ENCODE measurements at places on chromosomes 1 and 21. TPM values are rescaled to one million over a fixed set of nuclear protein-coding genes. Genes with fewer than 3 reads are reported as not detected.

The CADM3 gene
- 0.46 TPM for polyA plus RNA-seq

The GSTM4 gene
- polyA plus RNA-seq, result 52.3 TPM

The CLDN17 gene
- not detected for polyA plus RNA-seq

The MAP10 gene
- polyA plus RNA-seq, result 0.60 TPM

The INTS7 gene
- 4.4 TPM for polyA plus RNA-seq

The HP1BP3 gene
- polyA plus RNA-seq, result 91.3 TPM

The ELF3 gene
- polyA plus RNA-seq, result 665 TPM

- peaks cover 30% of the 10 kb centered on the region for H3K4me1 ChIP-seq
- H3K36me3 ChIP-seq, result no peaks in the 10 kb centered on the region
- no peak overlapping the region for H3K4me3 ChIP-seq
- no peak for DNase-seq
- no peaks in the 10 kb centered on the region for H3K27me3 ChIP-seq
Measured at GRCh38 chr1:96521994-96522760, 199.4 kb upstream of the PTBP2 start.

- H3K36me3 ChIP-seq, result no peaks in the 10 kb centered on the region
- peak; percentile 92 for DNase-seq
- H3K27ac ChIP-seq, result peak overlapping the region; percentile 98
- H3K4me1 ChIP-seq, result no peaks in the 10 kb centered on the region
- peak overlapping the region; percentile 20 for H3K4me3 ChIP-seq
Measured at GRCh38 chr1:204080163-204080903, 7.4 kb downstream of the SOX13 start.

DNA sequence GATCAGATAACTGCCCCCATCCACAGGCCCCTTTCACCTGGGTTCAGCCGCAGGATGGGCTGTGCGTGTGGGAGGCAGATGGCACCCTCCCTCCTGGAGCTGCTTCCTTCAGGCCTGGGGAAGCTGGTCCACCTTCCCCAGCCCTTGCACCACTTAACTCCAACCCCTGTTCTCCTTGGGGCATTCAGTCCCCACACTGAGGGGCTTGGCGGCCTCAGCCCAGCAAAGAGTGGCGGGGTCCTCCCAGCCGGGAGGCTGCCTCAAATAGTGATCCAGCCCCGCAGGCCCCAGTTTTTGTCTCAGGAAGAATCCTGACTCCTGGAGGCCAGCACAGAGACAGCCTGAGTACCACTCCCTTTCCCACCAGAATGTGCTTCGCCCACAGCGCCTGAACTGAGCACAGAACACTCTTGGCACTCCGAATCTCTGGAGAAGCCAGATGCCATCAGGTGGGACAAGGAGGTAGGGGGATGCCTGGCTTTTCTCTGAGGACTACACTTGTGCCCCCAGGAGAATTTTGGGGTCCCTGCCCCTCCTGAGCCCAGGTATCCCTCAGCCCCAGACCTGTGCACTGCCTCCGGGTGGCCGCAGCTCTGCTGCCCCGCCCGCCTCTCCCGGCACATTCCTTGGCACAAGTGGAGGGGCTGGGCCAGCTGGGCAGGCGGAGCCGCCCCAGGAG, 936 bp downstream of the PAQR6 start:
- peaks cover 15% of the 10 kb centered on the region for H3K27me3 ChIP-seq
- H3K4me1 ChIP-seq, result peaks cover 24% of the 10 kb centered on the region
- no peak overlapping the region for H3K4me3 ChIP-seq
- peaks cover 29% of the 10 kb centered on the region for H3K36me3 ChIP-seq

GRCh38 chr1:227306689-227307088, 11.6 kb downstream of the CDC42BPA start:
- no peak overlapping the region for H3K27ac ChIP-seq
- no peaks in the 10 kb centered on the region for H3K36me3 ChIP-seq
- H3K27me3 ChIP-seq, result no peaks in the 10 kb centered on the region
- DNase-seq, result no peak
- H3K4me3 ChIP-seq, result no peak overlapping the region
- no peaks in the 10 kb centered on the region for H3K4me1 ChIP-seq

GRCh38 chr1:93471911-93472310, 24.0 kb downstream of the FNBP1L start:
- no peak for DNase-seq
- H3K36me3 ChIP-seq, result no peaks in the 10 kb centered on the region
- H3K4me1 ChIP-seq, result no peaks in the 10 kb centered on the region
- no peak overlapping the region for H3K4me3 ChIP-seq
- H3K27me3 ChIP-seq, result no peaks in the 10 kb centered on the region
- no peak overlapping the region for H3K27ac ChIP-seq

DNA sequence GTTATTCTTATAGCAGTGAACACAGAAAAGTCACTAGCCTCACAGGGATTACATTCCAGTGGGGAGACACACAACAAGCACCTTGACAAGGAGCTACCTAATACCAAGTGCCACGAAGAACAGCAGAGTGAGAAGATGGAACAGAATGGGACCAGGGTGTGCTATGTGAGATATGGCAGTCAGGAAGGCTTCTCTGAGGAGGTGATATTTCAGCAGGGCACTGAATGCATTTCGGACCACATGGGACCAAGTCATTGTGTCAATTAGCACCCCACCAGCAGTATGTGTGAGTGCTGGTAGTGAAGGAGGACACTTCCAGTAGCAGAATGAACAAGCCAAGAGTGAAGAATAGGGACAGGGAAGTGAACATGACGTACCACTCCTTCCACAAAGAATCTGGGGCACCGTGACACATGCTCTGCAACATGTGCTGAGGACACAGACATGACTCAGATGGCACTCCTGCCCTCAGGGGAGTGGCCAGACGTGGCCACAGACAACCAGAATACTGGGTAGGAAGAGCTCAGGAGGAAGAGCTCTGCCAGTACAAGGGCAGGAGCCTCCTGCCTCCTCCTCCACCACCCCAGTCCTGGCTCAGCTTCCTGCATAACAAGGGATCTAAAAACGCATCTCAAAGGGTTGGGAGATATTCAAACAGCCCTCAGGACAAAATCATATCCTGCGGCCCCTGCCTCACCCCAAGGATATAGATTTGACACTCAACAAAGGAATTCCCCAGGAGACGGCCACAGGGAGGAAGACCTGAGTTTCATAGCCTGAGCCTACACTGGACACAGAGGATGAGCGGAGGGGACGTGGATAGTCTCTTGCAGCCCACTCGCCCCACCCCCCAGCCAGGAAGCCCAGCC, 102.5 kb downstream of the TRABD2B start:
- H3K27me3 ChIP-seq, result no peaks in the 10 kb centered on the region
- no peaks in the 10 kb centered on the region for H3K4me1 ChIP-seq
- no peak overlapping the region for H3K27ac ChIP-seq
- no peaks in the 10 kb centered on the region for H3K36me3 ChIP-seq

DNA sequence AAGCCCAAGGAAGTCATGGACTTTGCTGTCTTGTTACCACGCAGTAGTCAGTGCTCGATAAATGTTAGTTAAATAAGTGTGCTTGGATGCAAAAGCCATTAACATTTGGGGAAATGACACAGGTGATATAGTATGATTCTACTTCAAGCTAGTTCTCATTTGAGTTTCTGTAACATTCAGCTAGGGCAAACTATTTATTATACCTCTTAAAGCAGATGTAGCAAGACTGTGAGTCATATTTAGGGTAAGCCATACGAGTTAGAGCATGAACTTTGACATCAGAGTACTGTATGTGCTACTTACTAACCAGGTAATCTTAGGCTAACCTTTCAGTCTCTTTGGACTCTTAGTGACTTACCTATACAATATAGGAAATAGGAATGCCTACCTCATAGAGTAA, 21.0 kb downstream of the CLCA4 start:
- no peak for DNase-seq
- no peak overlapping the region for H3K4me3 ChIP-seq
- no peaks in the 10 kb centered on the region for H3K36me3 ChIP-seq
- no peaks in the 10 kb centered on the region for H3K27me3 ChIP-seq

GRCh38 chr1:24793447-24794129, 48.3 kb downstream of the CLIC4 start:
- no peak for DNase-seq
- no peaks in the 10 kb centered on the region for H3K36me3 ChIP-seq
- no peaks in the 10 kb centered on the region for H3K27me3 ChIP-seq

- H3K4me1 ChIP-seq, result peaks cover 4% of the 10 kb centered on the region
- no peak for DNase-seq
- no peaks in the 10 kb centered on the region for H3K36me3 ChIP-seq
- H3K27ac ChIP-seq, result peak overlapping the region; percentile 57
Measured at GRCh38 chr1:115977499-115978258, 1.4 kb downstream of the SLC22A15 start.

- H3K4me3 ChIP-seq, result no peak overlapping the region
- H3K27me3 ChIP-seq, result no peaks in the 10 kb centered on the region
- H3K4me1 ChIP-seq, result no peaks in the 10 kb centered on the region
- DNase-seq, result no peak
Measured at GRCh38 chr1:240152611-240153297, 61.1 kb downstream of the FMN2 start.

DNA sequence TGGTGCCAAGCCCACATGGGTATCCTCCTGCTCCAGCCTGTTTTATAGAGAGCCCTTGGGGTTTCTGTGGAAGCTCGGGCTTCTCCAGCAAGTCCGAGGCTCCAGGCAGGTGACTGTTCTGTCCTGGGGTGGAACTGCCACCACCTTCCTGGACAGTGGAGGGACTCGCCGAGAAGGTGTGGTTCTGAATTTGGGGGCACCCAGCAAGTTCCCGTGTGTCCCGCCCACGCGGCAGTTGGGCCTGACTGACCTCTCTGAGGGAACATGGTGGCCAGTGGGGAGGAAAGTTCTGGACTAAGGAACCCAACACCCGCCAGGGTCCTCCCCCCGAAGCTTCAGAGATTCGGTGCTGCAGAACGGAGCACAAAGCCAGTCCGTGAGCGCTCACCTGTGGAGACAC, 158.1 kb upstream of the C1orf174 start:
- H3K4me3 ChIP-seq, result no peak overlapping the region
- H3K4me1 ChIP-seq, result no peaks in the 10 kb centered on the region
- peaks cover 20% of the 10 kb centered on the region for H3K27me3 ChIP-seq
- no peak overlapping the region for H3K27ac ChIP-seq

GRCh38 chr1:158527190-158527815, 26.9 kb downstream of the OR6Y1 start:
- H3K36me3 ChIP-seq, result no peaks in the 10 kb centered on the region
- H3K27ac ChIP-seq, result no peak overlapping the region
- H3K4me1 ChIP-seq, result no peaks in the 10 kb centered on the region
- no peaks in the 10 kb centered on the region for H3K27me3 ChIP-seq
- no peak overlapping the region for H3K4me3 ChIP-seq
- no peak for DNase-seq

DNA sequence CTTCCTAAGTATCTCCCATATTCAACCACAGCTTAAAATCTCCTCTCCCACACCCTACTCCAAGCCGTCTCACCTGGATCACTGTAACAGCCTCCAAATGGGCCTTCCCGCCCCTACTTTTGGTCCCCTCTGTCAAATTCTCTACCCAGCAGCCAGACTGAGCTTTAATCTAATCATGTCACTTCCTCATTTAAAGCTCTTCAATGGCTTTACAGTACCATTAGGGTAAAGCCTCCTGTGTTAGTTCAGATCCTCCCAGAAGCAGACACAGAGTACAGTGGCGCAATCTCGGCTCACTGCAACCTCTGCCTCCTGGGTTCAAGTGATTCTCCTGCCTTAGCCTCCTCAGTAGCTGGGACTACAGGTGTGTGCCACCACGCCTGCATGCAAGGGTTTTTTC, 46.8 kb upstream of the PSEN2 start:
- H3K4me1 ChIP-seq, result no peaks in the 10 kb centered on the region
- no peak overlapping the region for H3K4me3 ChIP-seq
- DNase-seq, result no peak
- no peaks in the 10 kb centered on the region for H3K36me3 ChIP-seq
- no peaks in the 10 kb centered on the region for H3K27me3 ChIP-seq
- peak overlapping the region; percentile 93 for H3K27ac ChIP-seq

DNA sequence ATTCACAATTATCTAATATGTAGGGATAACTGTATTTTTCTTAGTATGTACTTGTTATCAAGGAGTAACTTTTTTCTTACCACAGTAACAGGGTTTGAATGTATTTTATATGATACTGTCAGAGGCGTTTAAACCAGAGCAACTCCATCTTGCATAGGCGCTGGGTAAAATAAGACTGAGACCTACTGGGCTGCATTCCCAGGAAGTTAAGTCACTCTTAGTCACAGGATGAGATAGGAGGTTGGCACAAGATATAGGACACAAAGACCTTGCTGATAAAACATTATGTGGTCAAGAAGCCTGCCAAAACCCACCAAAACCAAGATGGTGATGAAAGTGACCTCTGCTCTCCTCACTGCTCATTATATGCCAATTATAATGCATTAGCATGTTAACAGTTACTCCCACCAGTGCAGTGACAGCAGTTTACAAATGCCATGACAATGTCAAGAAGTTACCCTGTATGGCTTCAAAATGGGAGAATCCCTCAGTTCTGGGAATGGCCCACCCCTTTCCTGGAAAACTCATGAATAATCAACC, 64.8 kb downstream of the RPE65 start:
- no peak for DNase-seq
- H3K36me3 ChIP-seq, result no peaks in the 10 kb centered on the region
- H3K27me3 ChIP-seq, result no peaks in the 10 kb centered on the region
- H3K4me1 ChIP-seq, result no peaks in the 10 kb centered on the region

DNA sequence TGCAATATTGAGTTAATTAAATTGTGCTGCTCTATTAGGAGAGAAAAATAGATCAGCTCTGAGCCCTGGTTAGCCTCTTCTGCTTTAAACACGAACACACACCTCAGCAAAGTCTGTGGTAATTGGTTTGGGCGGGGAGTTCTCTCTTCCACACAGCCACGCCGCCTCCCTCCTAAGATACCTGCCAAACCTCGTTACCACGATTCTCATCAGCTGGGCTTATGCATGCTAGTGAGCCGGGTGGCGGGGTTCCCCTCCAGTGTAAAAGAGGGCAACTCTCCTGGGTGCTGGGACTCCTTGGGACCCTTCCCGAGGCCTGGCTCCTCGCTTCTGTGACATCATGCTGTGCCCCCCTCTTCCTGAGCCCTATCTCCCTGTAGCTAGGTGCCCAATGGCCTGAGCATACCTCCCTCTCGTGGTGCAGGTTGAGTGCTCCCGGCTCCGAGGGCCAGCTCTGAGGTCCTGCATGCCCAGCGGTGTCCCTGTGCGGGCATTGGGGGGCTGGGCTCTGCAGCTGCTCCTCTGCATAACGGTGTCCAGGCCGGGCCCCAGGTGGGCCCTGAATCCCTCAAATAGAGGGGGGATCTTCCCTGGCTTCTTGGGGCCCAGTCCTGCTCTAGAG, 182.9 kb downstream of the PRDM16 start:
- H3K4me3 ChIP-seq, result no peak overlapping the region
- H3K36me3 ChIP-seq, result no peaks in the 10 kb centered on the region
- no peaks in the 10 kb centered on the region for H3K4me1 ChIP-seq

GRCh38 chr1:169025412-169025811, 81.1 kb upstream of the ATP1B1 start:
- H3K4me1 ChIP-seq, result no peaks in the 10 kb centered on the region
- DNase-seq, result no peak
- H3K27me3 ChIP-seq, result no peaks in the 10 kb centered on the region
- H3K36me3 ChIP-seq, result no peaks in the 10 kb centered on the region
- H3K27ac ChIP-seq, result no peak overlapping the region
- no peak overlapping the region for H3K4me3 ChIP-seq

Data from sigmoid colon (tissue), 7 donors.